IMR-90 (cell line): ENCODE measurements at places on chromosomes 11 and 22.

- H3K4me3 ChIP-seq, result no peak overlapping the region
- no peak for DNase-seq
- H3K4me1 ChIP-seq, result peaks cover 11% of the 10 kb centered on the region
- H3K27me3 ChIP-seq, result no peaks in the 10 kb centered on the region
These were observed 20.1 kb upstream of the ST3GAL4 start for GRCh38 chr11:126335463-126335760.

- H3K4me1 ChIP-seq, result peaks cover 45% of the 10 kb centered on the region
- no peak for DNase-seq
- no peak overlapping the region for H3K27ac ChIP-seq
- no peaks in the 10 kb centered on the region for H3K27me3 ChIP-seq
- no peaks in the 10 kb centered on the region for H3K36me3 ChIP-seq
- no peak overlapping the region for H3K4me3 ChIP-seq
These were observed 52.4 kb upstream of the SHISAL1 start for GRCh38 chr22:44365191-44365590.

GRCh38 chr11:86621854-86622253 lies 50.6 kb downstream of the ME3 start:
- no peaks in the 10 kb centered on the region for H3K36me3 ChIP-seq
- no peak for DNase-seq
- no peak overlapping the region for H3K27ac ChIP-seq
- peaks cover 11% of the 10 kb centered on the region for H3K4me1 ChIP-seq

GRCh38 chr22:38258895-38259294 lies 13.9 kb downstream of the TMEM184B start:
- H3K4me3 ChIP-seq, result no peak overlapping the region
- H3K27me3 ChIP-seq, result no peaks in the 10 kb centered on the region
- no peak overlapping the region for H3K27ac ChIP-seq
- peak; percentile 91 for DNase-seq
- H3K4me1 ChIP-seq, result peaks cover 26% of the 10 kb centered on the region
- H3K36me3 ChIP-seq, result peaks cover 4% of the 10 kb centered on the region
